Cortex of kidney (tissue), 1 donor: ENCODE measurements at places on chromosomes 11 and 22.

DNA sequence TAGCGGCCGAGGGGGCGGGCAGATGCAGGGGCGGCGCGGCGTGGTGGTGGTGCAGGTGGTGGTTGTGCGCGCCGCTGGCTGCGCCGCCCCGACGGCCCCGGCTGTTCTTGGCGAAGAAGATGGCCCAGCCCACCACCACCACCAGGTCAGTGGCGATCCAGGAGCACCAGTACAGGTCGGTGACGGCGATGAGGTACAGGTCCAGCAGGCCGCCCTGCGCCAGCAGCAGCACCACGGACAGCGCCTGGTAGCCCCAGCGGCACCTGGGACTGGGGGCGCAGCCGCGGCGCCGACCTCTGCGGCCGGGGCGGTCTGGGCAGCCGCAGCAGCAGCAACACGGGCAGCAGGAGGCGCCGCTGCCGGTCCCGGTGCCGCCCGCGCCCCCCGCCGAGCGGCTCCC lies 879 bp downstream of the TMEM121B start:
- no peak for DNase-seq

DNA sequence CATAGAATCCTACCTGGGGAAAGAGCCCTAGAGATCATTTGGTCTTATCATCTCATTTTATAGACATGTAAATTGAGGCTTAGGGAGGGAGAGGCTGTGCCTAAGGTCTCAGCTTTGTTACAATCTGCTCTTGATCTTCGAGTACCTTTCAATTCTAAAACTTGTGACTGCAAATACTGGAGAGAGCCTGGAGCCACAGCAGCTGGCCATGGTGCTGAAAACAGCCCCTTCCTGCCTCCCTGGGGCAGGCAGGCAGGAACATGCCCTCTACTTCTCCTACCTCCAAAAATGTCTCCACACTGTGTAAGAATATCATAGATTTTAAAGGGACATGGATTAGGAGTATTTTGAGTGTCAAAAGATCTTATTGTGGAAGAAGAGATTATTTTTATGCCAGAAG lies 52.2 kb downstream of the C22orf42 start:
- DNase-seq: no peak

GRCh38 chr22:19448739-19449421 lies 1.4 kb upstream of the C22orf39 start:
- no peak for DNase-seq

- no peak for DNase-seq
These were observed 735.5 kb downstream of the KCNA4 start for GRCh38 chr11:29281271-29281777.

DNA sequence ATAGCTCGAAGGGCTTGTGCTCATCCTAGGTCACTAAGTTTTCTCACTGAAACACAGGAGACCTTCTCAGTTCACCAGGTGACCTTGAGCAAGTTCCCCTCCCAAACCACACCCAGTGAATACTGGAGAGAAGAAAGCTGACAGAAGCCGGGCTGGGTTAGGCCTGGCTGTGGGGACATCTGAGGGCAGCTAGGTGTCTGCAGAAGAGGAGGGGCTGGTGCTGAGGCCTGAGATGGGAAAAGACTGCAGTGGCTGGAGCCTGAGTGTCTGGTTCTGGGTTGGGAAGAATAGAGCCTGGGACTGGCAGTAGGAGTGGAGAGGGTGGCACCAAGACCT lies 602 bp upstream of the INPP5J start:
- no peak for DNase-seq

DNA sequence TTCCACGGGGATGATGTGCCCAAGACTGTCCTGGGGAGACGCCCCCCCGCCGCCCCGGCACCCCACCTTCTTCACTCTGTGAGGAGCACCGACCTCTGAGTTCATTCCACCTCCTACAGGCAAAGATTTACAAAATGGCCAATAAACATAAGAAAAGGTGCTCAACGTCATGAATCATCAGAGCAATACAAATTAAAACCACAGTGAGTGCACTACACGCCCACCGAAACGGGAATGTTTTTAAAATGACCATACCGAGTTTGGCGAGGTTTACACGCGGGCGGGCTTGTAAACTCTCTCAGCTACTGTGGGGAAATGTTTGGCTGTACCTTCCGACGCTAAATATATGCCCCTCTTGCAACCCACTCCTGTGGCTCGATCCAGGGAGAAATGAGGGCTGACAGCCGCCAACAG lies 7.9 kb downstream of the NPTXR start:
- no peak for DNase-seq

DNA sequence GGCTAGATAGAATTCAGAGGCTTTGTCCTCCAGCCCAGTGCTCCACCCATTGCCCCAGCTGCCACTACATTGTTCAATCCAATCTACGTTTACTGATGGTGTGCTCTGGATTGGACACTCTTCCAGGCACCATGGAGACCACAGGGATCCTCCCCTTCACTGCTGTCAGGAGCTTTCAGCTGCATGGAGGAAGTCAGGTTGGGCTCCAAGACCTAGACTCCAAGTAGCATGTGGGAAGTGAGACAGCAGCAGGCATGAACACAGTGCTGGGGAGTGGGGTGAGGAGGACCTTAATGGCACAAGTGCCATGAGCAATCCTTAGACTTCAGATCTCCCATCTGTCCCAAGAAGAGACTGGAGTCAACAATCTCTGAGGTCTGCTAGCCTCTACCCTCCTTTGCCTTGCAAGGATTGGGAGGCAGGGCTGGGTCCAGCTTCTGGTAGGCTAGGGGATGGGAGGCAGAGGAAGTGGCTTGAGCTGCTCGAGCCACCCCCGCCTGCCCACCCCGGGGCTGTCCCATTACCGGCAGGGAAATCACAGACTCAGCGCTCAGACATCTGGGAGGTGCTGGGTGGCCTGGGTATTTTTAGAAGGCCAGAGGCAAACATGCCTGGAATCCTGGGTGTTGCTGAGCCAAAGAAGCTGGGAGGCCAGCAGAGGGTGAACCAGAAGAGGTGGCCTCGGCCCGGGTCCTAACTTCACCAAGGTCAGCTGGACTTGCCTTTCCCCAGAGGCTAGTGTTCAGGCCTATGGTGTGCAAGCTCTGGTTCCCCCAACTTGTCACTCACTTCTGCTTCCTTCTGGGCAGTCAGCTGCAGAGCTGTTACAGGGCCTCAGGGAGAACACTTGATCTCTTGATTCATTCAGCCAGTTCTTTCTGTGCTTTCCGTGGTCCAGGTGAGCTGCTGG lies 15.2 kb upstream of the FCHSD2 start:
- no peak for DNase-seq

DNA sequence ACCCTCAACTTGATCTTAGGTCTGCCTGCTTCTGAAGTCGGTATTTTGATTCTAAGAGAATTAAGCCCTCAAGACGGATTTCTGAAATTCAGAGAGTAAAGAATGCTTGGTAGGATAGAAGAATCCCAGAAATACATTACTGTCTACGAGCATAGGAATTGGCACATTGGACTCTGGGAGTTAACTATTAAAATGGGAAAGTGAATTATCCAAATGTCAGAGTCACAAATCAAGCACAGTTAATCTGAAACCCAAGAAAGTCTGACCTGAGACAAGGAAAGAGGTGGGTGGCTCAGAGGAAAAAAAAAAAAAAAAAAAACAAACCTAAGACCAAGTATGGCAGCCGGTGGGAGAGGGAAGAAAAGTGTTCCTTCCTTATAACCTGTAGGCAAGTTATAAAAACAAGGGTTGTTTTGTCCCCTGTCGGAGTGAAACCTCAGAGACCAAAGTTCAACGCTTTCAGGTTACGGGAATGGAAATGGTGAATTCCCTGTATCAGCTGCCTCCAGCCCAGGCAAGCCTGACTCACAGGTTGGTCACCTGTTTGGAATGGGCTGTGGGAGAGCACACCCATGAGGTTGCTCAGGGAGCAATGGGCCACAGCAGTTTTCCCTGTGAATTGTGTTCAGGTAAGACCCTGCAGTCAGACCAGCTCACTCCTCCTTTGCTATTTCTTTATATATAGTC lies 139.0 kb downstream of the ETS1 start:
- DNase-seq: no peak
